Stimulated activated CD8-positive, alpha-beta memory T cell treated with anti-CD3 and anti-CD28 coated beads, Interleukin-4, amount 100 ng/mL, for 4 hours (primary cell): ENCODE measurements at places on chromosomes 16 and 17.

- no peak for DNase-seq
Observed at GRCh38 chr17:27920569-27920968, 27.4 kb upstream of the LYRM9 start.

GRCh38 chr17:2123375-2124251 lies 68.7 kb downstream of the HIC1 start:
- no peak for DNase-seq

DNA sequence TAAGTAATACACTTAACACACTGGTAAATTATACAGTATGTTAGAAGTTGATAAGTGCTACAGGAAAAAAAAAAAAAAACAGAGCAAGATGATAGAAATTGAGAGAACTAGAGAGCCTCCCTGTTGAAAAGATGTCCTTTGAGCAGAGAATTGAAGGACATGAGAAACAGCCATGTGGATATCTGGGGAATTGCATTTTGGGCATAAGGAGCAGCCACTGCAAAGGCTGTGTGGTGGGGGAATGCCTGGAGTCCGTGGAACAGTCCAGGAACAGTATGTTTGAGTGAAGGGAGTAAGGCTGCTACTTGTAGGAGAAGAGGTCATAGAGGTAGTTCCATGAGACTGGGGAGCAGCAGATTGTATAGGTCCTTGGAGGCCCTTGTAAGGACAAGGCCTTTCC lies 178.4 kb downstream of the FTO start:
- no peak for DNase-seq

GRCh38 chr16:22694887-22695382 lies 119.0 kb upstream of the HS3ST2 start:
- no peak for DNase-seq

- DNase-seq, result no peak
Observed at GRCh38 chr17:81212365-81212764, 10.4 kb downstream of the CEP131 start.

DNA sequence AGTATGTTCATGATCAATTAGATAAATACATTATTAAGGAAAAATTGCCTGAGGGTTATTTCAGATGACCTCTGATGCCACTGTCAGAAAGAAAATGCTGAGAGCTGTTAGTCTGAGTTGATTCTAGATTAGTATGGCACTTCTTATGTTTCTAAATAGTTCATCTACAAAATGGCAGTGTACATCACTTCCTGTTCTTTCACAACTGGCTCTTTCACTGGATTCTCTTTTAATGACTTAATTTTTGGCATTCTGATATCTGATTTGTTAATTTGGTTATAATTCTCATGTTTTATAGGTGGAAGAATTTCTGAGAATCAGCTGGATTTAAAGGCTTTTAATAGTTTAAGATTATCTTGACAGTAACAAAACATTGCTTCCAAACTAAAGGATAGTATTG lies 3.3 kb downstream of the TAOK1 start:
- no peak for DNase-seq

GRCh38 chr17:77872199-77872598 lies 86.3 kb upstream of the TNRC6C start:
- no peak for DNase-seq

DNA sequence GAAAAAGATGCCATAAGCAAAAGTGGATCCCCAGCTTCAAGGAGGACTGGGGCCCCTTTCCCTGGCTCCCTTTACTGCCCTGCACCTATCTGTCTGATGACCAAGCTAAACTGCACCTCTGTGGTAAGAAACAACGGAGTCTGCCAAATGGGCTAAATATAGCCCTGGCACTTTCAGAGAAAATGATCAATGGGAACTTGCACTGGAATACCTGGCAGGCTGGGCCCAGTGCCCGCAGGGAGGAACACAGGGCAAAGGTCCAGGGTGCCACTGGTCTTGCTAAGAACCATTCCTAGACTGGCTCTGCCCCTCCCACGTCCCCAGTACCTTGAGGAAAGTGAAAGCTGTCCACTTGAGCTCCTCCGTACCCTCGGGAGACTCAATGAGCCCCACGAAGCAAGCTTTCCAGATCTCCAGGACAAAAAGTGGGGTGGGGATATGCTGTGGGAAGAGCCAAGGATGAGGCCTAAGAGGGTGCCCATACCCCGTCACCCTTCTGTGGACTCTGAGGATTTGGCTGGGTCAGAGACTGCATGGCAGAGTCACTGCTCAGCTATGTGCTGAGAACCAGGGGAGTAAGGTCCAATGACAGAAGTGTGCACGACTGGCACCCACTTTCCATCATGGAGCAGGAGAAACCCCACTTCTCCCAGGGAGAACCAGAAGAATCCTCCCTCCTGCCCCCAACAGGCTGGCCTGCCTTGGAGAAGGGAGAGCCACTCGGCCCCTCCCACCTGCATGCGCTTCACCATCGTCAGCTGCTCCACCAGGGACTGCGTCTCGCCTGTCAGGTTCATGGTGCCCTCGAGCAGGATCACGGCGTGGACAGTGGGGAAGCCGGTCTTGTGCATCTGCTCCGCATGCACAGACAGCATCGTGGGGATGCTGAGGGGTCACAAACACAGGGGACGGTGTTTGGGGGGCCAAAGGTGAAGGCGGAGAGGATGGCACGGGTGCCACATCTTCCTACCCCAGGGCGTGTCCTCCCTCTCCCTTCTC lies 17.4 kb downstream of the CSF3 start:
- no peak for DNase-seq

DNA sequence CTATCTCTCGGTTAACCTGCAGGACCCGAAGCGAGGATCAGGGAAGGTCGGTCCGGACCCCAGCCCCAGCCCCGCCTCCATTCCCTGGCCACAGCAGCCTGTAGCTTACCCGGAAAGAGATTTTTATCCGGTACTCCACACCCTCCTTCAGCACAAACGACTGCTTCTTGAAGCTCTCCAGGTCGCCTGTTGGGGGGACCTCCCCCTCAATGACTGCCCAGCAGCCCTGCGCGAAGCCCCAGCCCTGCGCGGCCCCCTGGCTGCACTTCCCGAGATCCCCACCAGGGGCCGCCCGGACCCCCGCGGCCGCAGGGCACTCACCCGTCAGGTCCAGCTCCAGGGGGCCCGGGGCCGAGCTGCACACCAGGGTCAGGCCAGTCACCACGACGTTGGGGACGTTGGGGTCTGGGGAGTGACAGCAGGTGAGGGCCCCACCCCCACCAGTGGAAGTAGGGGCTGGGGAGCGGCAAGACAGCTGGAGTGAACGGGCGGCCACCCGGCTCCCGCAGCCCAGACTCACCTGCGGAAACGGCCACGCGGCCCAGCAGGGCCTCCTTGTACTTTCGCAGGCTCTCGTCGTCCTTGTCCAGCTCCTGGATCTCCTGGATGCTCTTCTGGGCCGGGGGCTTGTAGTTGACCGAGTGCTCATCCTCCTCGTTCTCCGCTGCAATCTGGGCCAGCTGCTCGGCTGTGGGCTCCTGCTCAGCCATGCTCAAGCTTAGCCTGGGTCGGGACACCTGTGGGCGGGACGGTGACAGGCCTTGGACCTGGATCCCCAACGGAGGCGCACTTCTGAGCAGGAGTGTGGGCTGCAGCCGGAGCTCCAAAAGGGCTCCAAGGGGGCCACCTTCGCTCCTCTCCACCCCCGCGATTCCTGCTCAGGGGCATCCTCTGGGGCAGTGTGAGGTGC lies 1.7 kb downstream of the ARHGDIA start:
- no peak for DNase-seq

- peak; percentile 41 for DNase-seq
Observed at GRCh38 chr16:75074920-75075687, 41.5 kb downstream of the LDHD start.

DNA sequence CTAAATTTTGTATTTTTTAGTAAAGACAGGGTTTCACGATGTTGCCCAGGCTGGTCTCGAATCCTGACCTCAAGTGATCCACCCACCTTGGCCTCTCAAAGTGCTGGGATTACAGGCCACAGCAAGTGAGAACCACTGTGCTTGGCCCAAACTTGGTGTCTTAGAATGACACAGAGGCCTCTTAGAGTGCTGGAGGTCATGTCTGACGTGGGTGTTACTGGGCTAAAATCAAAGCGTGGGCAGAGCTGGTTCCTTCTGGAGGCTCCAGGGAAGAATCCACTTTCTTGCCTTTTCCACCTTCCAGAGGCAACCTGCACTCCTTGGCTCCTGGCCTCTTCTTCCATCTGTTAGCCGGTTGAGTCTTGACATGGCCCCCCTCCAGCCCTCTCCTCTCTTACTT lies 53.8 kb downstream of the IRF8 start:
- DNase-seq, result no peak

- DNase-seq, result no peak
Observed at GRCh38 chr16:25007284-25007984, 7.7 kb downstream of the ARHGAP17 start.

GRCh38 chr17:79945591-79946255 lies 89.9 kb downstream of the TBC1D16 start:
- no peak for DNase-seq

GRCh38 chr17:67639979-67640378 lies 77.8 kb upstream of the NOL11 start:
- DNase-seq, result no peak

GRCh38 chr17:77474292-77474988 lies 333.7 kb downstream of the SEC14L1 start:
- no peak for DNase-seq

- no peak for DNase-seq
Observed at GRCh38 chr16:88427376-88427775, 25.7 kb upstream of the ZFPM1 start.

DNA sequence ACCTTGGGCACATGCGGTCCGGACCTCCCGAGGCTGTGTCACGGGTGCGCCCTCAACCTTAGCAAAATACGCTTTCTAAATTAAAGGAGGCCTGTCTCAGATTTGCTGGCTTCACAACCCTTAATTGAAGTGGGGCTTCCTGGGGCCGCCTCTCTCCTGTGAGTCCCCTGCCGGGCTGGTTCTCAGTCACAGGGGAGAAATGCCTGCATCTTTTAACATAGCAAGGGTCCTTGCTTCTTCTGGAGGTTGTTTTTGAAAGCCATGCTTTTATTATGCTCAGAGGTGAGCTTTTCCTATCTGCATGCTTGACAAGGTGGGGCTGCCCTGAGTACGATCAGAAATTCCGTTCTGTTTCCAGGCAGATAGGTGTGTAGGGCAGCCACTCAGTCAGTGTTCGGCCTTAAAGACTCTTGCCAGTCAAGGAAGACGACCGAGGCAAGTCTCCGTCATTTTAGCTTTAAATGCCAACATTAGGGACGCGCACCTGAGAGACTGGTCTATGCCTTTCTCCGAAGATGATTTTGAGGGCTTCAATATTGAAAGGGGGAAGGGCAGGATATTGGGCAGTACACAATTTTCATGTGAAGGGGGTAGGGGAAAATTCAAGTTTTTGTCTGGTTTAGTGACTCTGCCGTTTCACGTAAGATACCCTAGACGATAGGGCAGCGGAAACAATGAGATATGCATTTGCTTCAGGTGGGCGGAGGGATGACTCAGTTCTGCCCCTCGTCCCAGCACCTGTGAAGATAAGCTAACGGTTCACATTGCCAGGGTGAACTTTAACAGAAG lies 5.5 kb upstream of the SLC7A5 start:
- peak; percentile 63 for DNase-seq

GRCh38 chr16:79707876-79708275 lies 107.3 kb upstream of the MAF start:
- no peak for DNase-seq

DNA sequence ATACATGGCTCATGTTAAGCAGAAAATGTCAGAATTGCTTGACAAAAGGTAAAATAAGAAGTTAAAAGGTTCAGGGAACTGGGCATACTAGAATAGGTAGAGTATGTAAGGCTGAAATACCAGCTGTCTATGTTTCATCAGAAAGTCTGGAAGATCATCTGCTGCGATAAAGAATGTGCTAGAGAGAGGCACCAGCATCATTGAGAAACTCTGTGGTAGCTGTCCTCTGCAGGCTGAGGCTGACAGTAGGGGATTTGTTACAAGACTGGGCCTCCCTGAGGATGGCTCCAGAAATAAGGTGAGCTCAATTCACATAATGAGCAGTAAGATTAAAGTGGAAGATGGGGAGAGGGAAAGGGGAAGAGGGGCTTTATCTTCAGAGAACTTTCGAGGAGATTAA lies 4.5 kb upstream of the ZNF287 start:
- DNase-seq, result no peak

DNA sequence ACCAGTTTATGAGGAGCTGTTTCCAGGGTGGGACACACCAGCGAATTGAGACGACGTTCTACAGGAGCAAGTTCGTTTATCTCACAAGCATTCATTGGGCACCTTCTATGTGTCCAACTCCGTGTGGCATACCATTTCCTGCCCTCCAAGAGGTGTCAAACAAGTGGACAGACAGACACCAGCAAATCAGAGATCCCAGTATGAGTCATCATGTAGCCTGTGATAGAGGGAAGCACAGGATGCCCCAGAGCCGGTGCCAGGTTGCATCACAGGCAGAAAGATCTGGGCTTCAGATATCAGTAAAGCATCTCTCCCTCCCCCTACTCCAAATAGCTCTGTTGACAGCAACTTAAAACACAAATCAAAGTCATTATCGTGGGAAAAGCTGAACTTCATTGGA lies 31.8 kb upstream of the MAF start:
- DNase-seq, result no peak

- no peak for DNase-seq
Observed at GRCh38 chr16:13839577-13839976, 80.4 kb upstream of the ERCC4 start.

DNA sequence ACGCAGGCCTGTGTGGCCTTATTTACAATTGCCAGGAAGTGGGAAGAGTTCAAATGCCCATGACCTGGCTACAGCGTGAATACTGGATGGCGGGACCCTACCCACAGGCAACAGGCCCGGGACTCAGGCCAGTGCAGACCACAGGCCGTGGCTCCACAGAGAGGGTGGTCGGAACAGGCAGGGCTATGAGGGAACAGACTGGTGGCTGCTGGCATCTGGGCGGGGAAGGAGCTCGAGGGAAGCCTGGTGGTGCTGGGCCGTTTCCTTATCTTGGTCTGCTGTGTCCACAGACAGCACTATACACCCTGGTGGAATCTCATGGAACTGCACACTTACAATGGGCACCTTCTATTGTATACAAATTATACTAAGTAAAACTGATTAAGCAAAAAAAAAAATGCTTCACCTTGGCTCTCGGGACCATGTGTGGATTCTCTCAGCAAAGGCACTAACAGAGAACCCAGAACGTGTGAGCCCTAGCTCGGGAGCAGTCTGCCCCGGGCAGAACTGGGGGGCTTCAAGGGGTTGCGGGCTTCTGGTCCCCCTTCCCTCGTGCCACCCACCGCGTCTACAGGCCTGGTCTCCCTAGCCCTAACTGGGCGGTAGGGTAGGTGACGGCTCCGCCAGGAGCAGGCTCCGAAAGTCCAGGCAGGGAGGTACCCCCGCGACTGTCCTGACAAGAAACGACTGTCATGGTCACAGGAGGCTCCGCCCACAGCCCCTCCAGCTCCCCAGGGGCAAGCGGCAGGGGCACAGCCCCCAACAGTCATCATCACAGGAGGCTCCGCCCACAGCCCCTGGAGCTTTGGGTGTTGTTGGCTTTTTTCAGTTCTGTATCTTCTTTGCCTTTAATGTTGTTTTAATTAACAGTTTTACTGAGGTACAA lies 21.8 kb downstream of the CEP131 start:
- DNase-seq, result no peak

GRCh38 chr16:55471448-55472097 lies 7.4 kb upstream of the MMP2 start:
- no peak for DNase-seq

- no peak for DNase-seq
Observed at GRCh38 chr17:7043182-7043496, 753 bp downstream of the SLC16A11 start.
